NCI-H2081 treated with DMSO at 0.1 percent for 48 hours (cell line): ENCODE measurements at places on chromosomes 11 and 22.

DNA sequence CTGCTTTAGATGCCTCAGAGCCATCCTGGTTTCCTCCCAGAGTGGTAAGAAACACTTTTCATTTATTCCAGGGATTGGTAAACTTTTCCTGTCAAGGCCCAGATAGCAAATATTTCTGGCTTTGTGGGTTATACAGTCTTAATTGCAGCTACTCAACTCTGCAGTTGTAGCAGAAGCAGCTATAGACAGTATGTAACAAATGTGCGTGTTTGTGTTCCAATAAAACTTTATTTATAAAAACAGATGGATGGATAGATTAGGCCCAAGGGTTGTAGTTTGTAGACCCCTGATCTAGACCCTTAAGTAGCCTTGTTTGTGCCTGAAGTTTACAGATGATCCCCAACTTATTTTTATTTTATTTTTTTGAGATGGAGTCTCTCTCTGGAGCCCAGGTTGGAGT is 17.9 kb downstream of the NNMT start:
- DNase-seq = no peak

DNA sequence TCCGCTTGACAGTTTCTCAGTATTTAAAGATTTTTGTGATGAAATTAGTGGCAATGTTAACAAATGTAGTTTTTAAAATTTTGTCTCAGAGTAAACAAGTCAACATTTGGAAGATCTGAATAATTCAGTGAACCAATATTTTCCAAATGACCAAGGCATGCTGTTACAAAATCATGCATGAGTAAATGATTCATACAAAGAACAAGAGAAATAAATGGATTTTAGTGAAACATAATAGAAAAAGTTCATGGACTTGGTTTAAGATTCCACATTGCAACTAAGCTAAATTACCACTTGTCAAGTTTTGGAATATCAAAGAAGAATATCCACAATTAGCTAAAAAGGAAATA is 125.7 kb upstream of the SNX19 start:
- DNase-seq = no peak

- DNase-seq = no peak
Measured at GRCh38 chr11:17952487-17952886, 60.4 kb downstream of the SERGEF start.

GRCh38 chr22:43400449-43400848 is 11.4 kb upstream of the MPPED1 start:
- DNase-seq = no peak

- DNase-seq = no peak
Measured at GRCh38 chr11:35302398-35302797, 117.0 kb downstream of the SLC1A2 start.

DNA sequence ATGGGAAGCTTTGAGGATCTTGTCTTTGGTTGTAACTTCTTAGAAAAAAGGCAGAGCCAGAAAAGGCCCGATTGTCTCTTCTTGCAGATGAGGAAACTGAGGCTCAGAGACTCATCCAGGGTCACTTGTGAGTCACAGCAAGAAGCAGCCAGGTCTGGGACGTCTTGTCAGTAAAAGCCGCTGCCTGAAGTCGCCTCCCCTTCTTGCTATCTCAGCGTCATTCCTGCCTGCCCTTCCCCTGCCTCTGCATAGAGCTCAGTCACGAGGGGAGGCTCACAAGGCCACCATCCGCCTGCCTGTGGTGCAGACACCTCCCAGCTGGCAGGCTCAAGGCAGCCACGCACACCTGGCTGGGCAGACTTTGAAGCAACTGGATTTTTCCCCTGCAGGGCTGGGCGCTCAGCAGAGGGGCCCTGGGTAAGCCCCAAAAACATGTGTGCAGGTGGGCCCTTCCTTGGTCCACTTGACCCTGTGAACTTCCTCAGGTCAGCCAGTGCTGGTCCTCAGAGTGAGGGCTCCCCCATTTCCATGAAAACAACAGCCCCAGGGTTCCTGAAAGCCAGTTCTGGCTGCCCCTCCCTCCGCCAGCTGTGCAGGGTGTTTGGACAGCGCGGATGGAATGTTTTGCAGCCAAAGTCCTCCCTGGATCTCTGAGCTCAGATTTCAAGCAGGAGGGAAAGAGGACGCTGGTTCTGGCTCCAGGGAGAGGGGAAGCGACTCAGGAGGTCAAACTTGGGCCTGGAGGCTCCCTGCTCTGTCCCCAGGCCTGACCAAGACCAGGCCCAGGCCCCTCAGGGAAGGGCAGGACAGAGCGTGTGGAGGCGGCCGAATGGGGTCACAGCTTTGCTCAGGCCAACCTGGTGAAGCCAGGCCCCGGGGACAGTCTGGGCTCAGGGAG is 6.0 kb upstream of the RAB3IL1 start:
- DNase-seq = no peak

DNA sequence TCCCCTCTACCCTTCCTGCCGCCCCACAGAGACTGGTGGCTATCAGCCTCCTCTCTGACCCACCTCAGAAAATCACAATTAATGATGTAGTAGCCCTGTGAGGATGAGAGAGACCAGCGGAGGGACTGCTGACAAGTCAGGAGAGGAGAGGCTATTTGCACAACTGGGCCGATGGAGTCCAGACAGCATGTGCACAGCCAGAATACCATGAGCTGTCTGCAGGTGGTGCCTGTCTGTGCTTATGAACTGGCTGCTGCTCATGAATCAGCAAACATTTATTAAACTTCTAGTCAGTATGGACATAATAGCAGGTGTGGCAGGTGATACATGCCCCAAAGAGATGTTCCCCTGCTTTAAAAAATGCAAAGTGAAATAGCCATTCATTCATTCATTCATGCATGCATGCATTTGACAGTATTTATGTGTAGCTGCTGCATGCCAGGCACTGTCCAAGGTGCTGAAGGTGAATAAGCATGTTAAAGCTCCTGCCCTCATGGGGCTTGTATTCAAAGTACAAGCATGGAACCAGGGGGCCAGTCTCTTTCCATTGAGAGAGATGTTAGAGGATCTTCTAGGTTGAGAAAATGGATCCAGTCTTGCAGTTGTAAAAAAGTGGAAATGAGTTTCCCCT is 141.3 kb downstream of the GRIK4 start:
- DNase-seq = no peak

GRCh38 chr11:125489166-125489565 is 6.9 kb downstream of the FEZ1 start:
- no peak for DNase-seq

DNA sequence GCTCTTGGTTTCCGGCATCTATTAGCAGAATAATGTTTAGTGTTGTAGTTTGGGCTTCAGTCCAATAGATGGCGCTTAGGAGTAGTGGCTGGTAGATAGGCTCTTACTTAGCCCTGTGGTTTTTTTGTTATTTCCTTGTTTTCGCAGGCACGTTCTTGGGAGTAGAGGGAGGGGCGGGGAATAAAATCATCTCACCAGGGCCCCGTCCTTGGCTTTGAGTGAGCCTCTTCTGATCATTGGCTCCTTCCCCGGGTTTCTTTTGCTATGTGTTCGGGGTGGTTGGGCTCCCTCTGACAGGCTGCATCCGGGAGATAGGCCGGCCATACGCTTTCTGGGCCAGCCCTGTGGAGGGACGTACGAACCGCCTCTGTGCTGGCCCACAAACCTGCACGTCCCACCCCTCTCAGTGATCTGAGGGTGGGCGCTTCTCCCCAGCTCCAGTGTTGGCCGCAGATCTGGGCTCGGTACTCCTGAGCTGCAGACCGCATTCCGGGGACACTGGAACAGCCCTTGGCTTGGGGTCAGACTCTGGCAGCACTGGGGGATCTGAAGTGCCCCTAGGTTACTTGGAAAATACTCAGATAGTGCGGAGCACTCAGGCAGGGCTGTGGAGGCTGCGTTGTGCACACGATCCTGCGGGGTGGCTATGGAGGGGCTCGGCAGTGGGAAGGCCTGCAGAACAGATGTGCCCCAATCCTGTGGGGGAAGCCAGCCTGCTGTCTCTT is 217.0 kb downstream of the DYNC2H1 start:
- DNase-seq = peak; percentile 35

DNA sequence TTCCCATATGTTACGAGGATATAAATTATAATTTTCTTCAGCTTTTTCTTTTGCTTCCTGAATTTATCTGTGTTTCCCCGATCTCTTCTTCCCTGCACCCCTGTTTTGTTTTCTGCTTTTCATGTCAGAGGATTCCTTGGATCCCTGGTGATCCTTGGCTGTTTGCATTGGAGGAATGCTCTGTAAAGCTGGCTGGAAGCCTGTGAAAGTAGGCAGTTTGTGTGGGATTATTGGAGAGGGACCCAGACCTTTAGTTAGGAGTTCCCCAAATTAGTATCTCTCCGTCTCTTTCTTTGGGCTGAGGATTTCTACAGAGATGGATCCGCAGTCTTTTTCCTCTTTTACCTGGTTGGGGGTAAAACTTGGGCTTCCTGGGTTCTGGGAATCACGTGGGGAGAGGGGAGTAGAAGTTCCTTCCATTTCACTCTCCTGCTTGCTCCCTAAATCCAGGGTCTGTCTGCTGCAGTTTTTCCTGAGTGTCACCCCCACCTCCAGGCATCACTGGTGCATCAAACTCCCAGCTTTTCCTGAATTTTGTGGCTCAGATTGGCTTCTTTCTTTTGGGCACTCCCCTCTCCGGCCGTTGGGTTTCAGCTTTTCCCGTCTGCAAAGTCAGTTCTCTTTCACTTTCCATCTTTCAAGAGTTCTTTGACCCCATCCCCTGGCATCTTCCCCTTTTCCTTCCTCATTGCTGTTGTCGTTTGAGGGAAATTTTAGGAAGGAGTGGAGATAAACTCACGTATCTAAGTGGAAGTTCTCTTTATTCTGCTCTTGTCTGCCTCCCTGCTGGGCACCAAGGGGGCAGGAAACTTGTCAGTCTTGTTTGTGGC is 79.1 kb upstream of the ALX4 start:
- DNase-seq = no peak

- no peak for DNase-seq
Measured at GRCh38 chr11:83826078-83826477, 539.9 kb upstream of the CCDC90B start.

GRCh38 chr11:117072517-117073461 is 25.4 kb downstream of the SIK3 start:
- DNase-seq = no peak

DNA sequence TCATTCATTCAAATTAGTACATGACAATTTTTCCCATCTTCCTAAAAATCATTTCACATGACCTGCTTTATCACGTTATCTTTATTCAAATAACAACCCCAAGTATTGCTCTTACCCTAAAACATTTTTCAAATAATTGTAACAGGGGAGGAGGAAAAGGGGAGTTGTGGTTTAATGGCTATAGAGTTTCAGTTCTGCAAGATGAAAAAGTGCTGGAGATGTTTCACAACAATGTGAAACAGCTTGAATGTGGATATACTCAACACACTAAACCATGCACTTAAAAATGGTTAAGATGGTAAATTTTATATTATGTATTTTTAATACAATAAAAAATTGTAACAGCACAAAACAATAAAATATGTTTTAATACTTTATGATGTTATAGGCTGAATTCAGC is 161.6 kb upstream of the GUCY1A2 start:
- DNase-seq = no peak

DNA sequence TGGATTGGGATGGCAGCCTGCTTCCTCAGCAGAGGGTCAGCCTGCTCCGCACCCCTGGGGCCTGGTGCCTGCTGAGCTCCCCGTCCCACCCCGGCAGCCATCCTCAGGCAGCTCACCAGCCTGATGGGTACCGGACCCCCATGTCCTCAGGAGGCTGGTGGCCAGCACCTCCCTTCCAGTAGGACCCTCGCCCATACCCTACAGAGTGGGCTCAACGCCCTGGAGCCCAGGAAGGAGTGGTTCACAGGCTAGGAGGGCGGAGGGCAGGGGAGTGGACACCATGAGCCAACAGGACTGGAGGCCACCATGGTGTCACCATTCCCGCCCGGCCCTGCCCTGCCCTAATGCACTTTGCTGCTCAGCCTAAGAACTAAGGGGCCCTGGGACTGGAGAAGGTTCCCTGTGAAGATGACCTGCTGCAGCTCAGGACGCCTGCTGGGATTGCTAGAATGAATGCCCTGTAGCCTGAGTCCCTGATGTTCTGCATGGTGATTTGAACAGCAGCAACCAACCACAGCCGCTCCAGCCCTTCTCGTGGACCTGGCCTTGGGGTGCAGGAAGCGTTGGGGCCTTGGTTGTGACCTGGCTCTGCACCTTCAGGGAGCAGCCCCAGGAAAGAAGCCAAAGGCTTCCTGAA is 1080.8 kb downstream of the BRD1 start:
- no peak for DNase-seq

DNA sequence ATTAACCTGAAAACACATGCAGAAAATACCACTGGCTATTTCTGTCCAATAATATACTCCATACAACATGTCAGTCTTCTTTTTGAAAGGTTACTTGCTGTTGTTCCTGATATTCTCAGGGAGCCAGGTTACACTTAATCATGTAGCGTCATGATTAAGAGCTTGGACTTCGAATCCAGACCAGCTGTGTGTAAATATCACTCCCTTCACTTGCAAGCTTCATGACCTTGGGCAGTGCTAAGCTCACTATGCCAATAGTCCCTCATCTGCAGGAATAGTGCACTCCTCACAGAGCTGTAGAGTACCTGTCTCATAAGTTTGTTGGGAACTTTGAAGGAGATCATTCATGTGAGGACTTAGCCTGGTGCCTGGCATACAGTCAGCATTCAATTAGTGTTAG is 1.9 kb downstream of the HTR3B start:
- no peak for DNase-seq

DNA sequence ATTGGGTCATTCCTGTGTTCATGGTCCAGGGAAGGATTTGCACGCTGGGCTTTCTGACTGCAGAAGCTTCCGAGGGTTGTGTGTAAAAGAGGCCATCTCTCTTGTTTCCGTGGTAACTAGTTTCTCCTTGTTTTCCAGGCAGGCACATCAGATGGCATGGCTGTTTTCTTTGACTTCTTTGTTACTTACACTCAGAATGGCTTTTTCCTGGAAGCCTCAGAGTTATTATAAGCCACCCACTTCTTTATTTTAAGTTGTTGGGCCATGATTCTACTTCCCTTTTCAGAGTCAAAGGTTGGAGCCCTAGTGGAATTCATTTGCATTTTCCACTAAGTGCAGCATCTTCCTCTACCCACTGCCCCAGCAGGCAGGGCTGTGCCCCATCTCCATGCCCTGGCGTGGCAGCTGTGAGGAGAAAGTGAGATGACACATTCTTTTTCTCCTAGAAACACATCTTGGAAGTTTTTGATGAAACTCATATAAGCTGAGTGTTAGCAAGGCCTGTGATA is 94.9 kb downstream of the PRR5L start:
- DNase-seq = no peak

- DNase-seq = no peak
Measured at GRCh38 chr11:76838678-76839068, 22.0 kb upstream of the ACER3 start.

- no peak for DNase-seq
Measured at GRCh38 chr22:27724709-27725108, 76.8 kb downstream of the MN1 start.
